ENCODE measurements at places on chromosomes 1 and 21.

DNA sequence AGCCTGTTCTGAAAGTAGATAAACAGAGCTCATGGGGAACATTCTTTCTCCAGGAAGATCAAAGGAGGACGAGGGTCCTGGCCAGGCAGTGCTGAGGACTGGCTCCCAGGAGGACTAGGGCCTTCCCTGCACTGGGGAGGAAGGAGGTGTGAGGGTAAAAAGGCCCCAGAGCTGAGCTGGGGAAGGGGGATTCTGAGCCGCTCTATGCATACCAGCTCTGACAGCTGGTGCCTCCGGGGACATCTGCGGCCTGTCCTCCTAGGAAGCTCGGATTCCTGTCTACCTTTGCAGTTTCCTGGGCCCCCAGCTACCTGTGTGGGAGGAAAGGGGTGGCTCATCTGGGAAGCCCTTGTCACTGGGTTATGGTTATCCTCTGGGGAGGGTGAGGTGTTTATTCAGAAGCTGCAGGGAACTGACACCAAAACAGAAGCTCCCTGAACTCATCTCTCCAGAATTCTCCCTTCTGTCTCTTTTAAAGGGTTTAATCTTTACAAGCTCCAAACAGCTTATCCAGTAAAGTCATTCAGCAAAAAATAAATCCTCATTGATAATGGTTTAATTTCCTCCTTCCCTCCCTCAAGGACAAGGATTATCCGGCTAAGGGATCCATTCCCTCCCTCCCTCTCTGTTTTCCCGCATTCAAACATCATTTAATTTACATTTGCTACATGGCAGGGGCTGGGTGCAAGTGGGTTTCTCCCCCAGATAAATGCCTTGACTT is 31.0 kb downstream of the NENF start:
- no peak for DNase-seq

DNA sequence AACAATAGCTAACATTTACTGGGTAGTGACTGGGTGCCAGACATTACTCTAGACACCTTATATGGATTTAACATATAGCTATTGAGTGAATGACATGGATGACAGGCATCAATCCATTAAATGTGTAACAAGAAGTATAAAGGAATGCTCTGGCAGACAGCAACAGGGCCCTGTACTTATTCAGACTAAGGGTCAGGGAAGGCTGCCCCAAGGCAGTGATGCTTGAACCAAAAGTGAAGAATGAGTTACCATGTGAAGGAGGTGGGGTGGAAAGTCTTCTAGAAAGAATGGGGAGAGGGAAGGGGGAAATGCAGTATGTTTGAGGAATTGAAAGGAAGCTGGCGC is 8.3 kb upstream of the PTPRF start:
- no peak for DNase-seq

GRCh38 chr1:191368891-191369654 is 789.2 kb upstream of the RGS18 start:
- no peak for DNase-seq

DNA sequence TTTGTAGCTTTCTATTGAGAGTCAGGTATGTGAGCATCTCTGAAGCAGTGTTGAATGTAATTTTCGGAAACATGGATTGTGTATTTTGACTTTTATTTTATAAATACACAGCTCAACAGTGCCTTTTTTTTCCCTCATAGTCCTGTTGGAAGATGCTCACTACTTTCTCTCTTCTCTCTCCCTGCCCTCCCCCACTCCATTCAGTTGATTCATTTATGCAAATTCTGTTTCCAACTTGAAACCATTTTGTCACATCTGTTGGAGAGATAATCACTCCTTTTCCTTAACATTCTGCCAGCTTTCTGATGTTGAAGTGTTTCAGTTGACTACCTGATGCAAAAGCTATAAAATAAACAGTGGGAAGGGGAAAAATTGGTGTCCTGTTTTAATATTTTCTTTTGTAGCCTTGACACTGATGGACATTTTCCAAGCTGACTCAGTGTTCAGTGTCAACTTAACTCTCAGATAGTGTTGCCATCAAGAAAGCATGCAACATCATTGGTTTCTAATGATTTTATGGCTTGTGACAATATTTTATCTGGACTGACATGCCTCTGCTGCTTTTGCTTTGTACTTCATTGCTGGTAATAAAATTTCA is 194.5 kb downstream of the HS2ST1 start:
- no peak for DNase-seq

GRCh38 chr1:53631622-53632310 is 107.2 kb downstream of the GLIS1 start:
- DNase-seq: no peak

GRCh38 chr1:71023515-71023914 is 24.1 kb downstream of the PTGER3 start:
- no peak for DNase-seq

- DNase-seq: no peak
Measured at GRCh38 chr21:43811262-43812105, 22.1 kb downstream of the RRP1 start.

- no peak for DNase-seq
Measured at GRCh38 chr1:30360753-30361152, 362.6 kb downstream of the MATN1 start.

DNA sequence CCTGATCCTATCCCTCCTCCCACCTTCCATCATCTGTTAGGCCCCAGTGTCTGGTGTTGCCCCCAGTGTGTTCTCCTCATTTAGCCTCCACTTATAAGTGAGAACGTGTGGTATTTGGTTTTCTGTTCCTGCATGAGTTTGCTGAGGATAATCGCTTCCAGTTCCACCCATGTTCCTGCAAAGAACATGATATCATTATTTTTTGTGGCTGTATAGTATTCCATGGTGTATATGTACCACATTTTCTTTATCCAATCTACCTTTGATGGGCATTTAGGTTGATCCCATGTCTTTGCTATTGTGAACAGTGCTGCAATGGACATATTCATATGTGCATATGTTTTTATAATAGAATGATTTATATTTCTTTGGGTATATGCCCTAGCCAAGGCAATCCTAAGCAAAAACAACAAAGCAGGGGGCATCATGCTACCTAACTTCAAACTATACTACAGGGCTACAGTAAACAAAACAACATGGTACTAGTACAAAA is 142.9 kb downstream of the TNFSF18 start:
- no peak for DNase-seq

GRCh38 chr1:181089676-181090544 is 1.4 kb downstream of the IER5 start:
- peak; percentile 71 for DNase-seq

GRCh38 chr1:231106347-231106746 is 55.5 kb upstream of the TRIM67 start:
- no peak for DNase-seq

DNA sequence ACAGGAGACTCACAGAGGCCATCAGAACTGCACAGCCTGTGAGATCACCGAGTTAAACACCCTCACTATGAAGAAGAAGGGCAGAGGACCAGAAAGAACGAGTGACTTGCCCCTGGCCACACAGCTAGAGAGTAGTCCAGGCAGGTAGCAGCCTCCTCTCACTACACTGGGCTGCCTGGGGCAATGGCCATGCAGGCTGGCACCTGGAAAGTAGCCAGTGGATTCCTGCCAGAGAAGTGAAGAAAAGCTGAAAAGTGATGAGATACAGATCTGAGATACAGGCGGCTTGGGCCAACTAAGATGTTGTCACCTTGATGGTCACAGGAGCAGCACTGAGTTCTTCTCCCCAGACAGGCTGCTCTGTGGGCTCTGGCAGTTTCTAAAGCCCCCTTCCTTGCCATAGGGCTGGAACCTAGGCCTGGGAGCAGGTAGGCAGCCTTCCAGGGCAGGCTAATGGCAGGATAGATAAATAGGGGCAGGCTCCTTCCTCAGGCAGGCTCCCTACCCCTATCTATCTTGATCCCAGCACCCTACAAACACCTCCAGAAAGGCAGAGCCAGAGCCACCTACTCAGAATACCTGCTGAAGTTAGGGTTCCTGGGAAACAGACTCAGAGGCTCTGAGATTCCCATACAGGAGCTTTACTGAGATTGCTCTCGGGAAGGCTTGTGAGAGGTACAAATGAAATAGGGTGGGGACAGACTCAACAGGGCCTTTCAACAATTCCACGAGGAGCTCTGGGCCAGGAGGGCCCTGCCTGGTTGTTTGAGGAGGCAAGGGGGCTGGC is 106.3 kb downstream of the BEND5 start:
- DNase-seq: no peak

DNA sequence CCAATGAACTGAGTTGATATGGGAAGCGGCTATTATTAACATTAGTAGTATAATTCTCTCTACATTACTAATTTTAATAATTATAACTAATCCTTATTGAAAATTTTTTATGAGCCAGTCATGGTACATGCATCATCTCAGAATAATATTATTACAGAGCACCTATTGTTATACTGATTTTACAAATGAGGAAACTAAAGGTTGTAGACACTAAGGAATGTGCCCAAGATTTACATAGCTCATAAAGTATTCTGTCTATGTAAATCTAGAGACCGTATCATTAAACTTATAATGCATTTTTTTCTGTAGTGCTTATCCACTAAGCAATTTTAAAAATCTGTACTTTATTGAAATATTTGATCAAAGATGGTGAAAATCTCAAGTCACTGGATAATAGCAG is 825.9 kb downstream of the PLA2G4A start:
- no peak for DNase-seq

DNA sequence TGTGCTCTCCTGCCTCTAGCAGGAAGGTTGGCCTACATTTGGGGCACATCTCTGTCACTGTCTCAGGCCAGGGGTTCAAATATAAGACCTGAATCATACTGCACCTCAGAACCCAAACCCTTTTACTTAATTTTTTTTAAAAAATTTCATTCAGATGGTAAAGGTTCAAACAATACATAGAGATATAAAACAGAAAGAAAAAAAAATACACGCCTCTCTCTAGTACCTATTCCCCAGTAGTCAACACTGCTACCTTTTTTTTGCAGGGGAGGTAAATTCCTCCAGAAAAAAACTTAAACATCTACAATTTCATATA is 32.9 kb downstream of the MAPKAPK2 start:
- no peak for DNase-seq

- no peak for DNase-seq
Measured at GRCh38 chr1:203458078-203458477, 17.5 kb upstream of the PRELP start.

GRCh38 chr1:106458866-106459265 is 597.6 kb upstream of the PRMT6 start:
- no peak for DNase-seq

- DNase-seq: no peak
Measured at GRCh38 chr1:99772809-99773208, 6.4 kb upstream of the FRRS1 start.

DNA sequence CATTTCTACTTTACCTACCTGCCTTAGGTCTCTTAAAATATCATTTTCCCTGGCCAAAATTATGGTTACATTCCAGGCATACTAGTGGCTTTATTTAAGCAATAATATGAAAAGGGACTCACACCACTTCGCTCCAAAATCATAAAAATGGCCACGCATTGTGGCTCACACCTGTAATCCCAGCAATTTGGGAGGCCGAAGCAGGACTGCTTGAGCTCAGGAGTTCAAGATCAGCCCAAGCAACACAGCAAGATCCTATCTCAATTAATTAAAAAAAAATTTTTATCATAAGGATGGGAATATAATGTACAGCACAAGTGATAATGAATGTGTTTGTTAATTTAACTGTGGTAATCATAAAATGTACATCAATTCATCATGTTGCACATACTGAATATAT is 65.4 kb downstream of the ARID4B start:
- no peak for DNase-seq

DNA sequence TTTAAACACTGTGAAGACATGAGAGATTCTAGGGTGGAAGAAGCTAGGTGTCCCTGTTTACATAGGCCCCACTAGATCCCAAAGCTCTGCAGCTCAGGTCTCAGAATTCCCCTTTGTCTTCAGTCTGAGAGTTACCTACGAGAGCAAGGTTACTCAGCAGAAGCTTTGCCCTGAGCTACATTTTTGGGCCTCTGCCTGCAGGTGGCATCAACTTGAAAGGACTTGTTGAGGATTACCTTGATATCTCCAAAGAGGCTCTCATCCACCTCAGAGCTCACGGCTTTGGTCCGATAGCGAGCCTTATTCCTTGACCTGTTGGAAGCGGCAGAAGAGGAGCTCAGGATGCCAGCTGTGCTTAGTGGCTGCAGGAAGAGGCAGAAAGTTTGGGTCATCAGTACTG is 7.0 kb downstream of the CFAP45 start:
- DNase-seq: no peak

- DNase-seq: no peak
Measured at GRCh38 chr1:106926803-106927582, 129.5 kb upstream of the PRMT6 start.

DNA sequence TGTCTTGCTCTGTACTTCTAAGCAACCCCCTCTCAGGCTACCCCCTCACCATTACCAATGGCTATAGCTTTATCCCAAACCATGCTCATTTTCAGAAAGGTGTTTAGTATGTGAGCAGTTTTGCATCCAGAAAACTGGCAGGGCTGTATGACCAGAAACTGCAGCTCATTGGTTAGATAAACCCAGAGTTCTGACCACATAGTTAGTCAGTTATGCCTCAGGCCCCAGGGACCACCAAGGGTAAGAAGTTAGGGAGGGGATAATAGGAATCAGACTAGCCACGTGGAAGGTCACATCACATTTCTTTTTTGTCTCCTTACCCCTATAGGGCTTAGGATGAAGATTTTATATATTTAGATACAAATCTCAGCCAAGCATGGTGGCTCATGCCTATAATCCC is 1.2 kb downstream of the ITGA10 start:
- DNase-seq: no peak

DNA sequence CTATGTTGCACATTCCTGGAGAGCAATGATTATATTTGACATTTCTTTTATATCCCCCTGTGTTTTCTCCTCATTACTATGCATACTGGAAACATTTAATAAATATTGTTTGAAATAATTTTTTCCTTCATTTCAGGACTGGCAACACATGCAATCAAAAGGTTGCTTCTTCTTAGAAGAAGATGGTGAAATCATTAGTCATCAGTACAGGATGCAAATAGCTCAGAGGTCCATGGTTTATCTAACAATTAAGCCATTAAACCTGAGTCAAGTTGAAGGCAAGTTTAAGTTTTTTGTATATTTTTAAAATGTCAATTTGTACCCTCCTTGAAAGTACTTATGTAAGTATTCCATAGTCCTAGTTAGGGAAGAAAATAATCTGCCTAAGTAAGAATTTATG is 22.5 kb downstream of the EFCAB7 start:
- no peak for DNase-seq

GRCh38 chr1:230743899-230744298 is 3.3 kb upstream of the CAPN9 start:
- DNase-seq: no peak

DNA sequence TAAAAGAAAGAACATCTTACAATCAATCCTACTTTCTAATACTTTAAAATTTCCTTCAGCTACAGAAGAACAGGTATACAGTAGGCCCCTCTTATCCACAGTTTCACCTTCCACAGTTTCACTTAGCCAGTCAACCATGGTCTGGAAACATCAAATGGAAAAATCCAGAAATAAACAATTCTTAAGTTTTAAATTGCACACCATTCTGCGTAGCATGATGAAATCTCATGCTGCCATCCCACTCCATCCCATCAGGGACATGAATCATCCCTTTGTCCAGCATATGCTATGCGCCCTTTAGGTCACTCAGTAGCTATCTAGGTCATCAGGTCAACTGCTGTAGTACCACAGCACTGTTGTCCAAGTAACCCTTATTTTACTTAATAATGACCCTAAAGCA is 67.7 kb downstream of the HSF2BP start:
- no peak for DNase-seq
